ENCODE measurements at places on chromosomes 7 and 10.

- H3K4me3 ChIP-seq: no peak overlapping the region
- DNase-seq: no peak
- no peaks in the 10 kb centered on the region for H3K4me1 ChIP-seq
- H3K36me3 ChIP-seq: peaks cover 5% of the 10 kb centered on the region
- H3K27me3 ChIP-seq: no peaks in the 10 kb centered on the region
These were observed 131.3 kb upstream of the NRP1 start for GRCh38 chr10:33465747-33466146.

GRCh38 chr7:36763132-36763816 lies 39.0 kb upstream of the AOAH start:
- peaks cover 8% of the 10 kb centered on the region for H3K36me3 ChIP-seq
- no peak for DNase-seq
- H3K4me1 ChIP-seq: peaks cover 6% of the 10 kb centered on the region
- H3K4me3 ChIP-seq: no peak overlapping the region
- H3K27ac ChIP-seq: no peak overlapping the region
- H3K27me3 ChIP-seq: no peaks in the 10 kb centered on the region

GRCh38 chr10:111128331-111129180 lies 51.7 kb downstream of the ADRA2A start:
- H3K27me3 ChIP-seq: no peaks in the 10 kb centered on the region
- no peak overlapping the region for H3K27ac ChIP-seq

DNA sequence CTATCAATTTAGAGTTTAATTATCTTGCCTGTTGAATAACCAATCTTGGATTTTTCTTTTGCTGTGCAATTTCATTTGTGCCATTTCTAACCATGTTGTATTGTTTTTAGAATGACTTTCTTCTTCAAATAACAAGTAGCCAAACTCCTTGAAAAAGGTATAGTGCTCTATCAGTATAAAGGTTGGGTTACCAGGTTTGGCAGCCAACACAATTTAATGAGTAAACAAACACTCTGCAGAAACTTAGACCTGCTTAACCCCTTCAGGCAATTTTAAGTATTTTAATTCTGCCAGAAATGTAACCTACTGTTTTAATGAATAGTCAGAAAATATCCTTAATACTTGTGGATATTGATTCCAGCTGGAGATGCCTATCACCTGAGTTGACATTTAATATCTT lies 299.8 kb downstream of the ARL4A start:
- H3K27me3 ChIP-seq: no peaks in the 10 kb centered on the region
- peaks cover 4% of the 10 kb centered on the region for H3K4me1 ChIP-seq
- DNase-seq: no peak
- no peak overlapping the region for H3K27ac ChIP-seq
- H3K36me3 ChIP-seq: no peaks in the 10 kb centered on the region

- peak; percentile 83 for DNase-seq
- H3K27me3 ChIP-seq: no peaks in the 10 kb centered on the region
- no peak overlapping the region for H3K27ac ChIP-seq
- H3K4me3 ChIP-seq: no peak overlapping the region
- H3K36me3 ChIP-seq: no peaks in the 10 kb centered on the region
These were observed 45.9 kb upstream of the EMX2 start for GRCh38 chr10:117496616-117497028.

DNA sequence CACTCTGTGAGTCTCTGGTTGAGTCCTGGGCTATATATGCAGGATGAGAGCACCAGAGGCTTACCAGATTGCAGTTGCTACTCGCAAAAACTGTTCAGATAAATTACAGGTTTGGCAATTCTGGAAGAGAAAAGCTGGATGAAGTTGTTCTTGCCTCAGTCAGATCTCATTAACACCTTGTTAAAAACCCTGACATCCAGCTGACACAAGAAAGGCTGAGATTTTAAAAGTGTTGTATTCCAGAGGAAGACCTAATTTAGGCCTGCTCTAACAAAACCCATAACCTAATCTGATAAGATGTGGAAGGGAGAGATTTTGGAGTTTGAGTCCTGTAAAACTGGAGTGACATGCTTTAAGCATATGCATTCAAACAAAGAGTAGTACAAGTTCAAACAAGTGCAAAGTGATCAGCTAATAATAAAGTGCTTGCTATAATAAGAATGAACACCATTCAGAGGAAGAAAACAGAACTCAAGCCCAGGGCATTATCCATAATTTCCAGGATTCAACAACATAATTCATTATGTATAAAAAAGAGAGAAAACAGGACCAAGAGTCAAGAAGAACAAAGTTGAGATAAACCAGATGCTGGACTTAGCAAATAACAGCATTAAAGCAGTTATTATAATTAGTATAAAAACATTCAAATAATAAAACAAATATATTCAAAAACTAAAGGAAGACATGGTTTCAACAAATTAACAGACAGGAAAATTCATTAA lies 135.5 kb downstream of the CD36 start:
- no peaks in the 10 kb centered on the region for H3K27me3 ChIP-seq
- no peak overlapping the region for H3K4me3 ChIP-seq
- H3K36me3 ChIP-seq: no peaks in the 10 kb centered on the region
- DNase-seq: no peak
- H3K4me1 ChIP-seq: no peaks in the 10 kb centered on the region

GRCh38 chr10:16186564-16186963 lies 250.2 kb upstream of the PTER start:
- H3K4me1 ChIP-seq: no peaks in the 10 kb centered on the region
- H3K36me3 ChIP-seq: peaks cover 26% of the 10 kb centered on the region
- DNase-seq: no peak
- no peaks in the 10 kb centered on the region for H3K27me3 ChIP-seq

GRCh38 chr10:103983367-103983911 lies 16.5 kb downstream of the SLK start:
- no peaks in the 10 kb centered on the region for H3K27me3 ChIP-seq
- H3K36me3 ChIP-seq: no peaks in the 10 kb centered on the region
- H3K4me3 ChIP-seq: no peak overlapping the region
- DNase-seq: no peak
- no peaks in the 10 kb centered on the region for H3K4me1 ChIP-seq

DNA sequence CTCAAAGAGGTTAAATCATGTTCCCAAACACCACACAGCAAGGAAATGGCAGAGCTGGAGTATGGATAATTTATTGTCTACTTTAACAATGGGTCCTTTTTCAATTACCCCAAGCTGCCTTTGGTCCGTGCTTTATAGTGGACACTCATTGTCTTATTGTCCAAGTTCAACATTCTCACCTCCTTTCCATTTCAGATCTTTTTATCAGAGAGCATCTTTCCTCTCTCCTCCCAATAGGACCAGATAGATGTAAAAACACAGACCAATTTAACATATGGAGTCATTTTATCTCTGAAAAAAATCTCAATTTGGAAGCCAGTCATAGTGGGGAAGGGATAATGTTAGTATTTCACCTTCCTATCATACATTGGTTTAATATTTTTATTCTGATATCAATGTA lies 83.5 kb upstream of the WAC start:
- H3K27ac ChIP-seq: no peak overlapping the region
- H3K4me3 ChIP-seq: no peak overlapping the region
- H3K4me1 ChIP-seq: no peaks in the 10 kb centered on the region
- H3K36me3 ChIP-seq: peaks cover 7% of the 10 kb centered on the region

GRCh38 chr10:15849316-15849715 lies 11.0 kb downstream of the MINDY3 start:
- H3K27me3 ChIP-seq: no peaks in the 10 kb centered on the region
- H3K36me3 ChIP-seq: peaks cover 26% of the 10 kb centered on the region
- H3K27ac ChIP-seq: no peak overlapping the region

DNA sequence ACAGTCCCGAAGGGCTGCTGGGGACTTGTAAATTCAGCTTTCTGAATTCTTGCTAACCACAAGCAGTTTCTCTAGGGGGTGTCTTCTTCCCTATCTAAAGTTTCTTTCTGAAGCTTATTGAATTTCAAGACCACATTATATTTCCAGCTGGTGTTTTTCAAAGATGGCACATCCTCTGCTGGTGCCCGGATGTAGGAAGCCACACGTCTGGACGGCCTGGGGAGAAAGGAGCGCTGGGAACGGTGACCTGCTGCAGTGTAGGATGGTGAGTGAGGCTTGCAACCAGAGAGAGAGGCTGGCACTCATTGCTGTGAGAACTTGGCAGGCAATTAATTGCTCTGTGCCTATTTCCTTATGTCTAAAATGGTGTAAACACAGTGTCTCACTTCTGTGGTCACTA lies 776.4 kb downstream of the TYW1 start:
- no peaks in the 10 kb centered on the region for H3K27me3 ChIP-seq
- no peaks in the 10 kb centered on the region for H3K36me3 ChIP-seq
- no peak overlapping the region for H3K27ac ChIP-seq

GRCh38 chr10:2456834-2457233 lies 610.5 kb upstream of the PFKP start:
- no peak overlapping the region for H3K27ac ChIP-seq
- DNase-seq: peak; percentile 60
- peaks cover 11% of the 10 kb centered on the region for H3K36me3 ChIP-seq
- no peaks in the 10 kb centered on the region for H3K27me3 ChIP-seq
- H3K4me1 ChIP-seq: peaks cover 4% of the 10 kb centered on the region

DNA sequence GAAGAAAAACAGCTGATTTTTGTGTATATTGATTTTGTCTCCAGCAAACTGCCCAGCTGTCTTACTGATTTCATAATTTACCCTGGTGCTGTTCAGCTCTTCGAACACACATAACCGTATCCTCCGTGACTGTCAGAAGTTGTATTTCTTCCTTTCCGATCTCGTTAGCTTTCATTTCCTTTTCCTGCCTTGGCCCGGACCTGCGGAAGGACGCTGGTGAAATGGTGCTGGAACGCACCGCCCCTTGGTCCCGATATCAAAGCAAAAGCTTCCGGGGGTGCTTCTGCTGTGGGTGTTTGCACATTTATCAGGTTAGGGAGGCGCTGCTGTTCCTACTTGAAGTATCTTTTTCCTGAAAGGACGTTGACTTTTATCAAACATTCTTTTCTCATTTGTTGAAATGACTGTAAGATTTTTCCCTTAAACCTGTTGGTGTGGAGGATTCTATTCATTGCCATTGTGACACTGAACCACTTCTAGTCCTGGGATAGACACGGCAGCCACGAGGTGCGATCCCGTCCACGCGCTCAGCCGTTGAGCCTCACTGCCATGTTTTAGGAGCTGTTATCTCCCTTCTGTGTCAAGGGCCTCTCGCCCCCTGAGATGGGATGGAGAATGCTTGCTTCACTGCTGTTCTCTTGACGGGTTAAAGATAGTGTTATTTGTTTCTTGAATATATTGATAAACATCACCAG lies 72.6 kb downstream of the FOXL3 start:
- no peak for DNase-seq
- H3K36me3 ChIP-seq: no peaks in the 10 kb centered on the region
- no peaks in the 10 kb centered on the region for H3K4me1 ChIP-seq
- no peak overlapping the region for H3K27ac ChIP-seq
- peaks cover 7% of the 10 kb centered on the region for H3K27me3 ChIP-seq
- H3K4me3 ChIP-seq: peak overlapping the region; percentile 14

DNA sequence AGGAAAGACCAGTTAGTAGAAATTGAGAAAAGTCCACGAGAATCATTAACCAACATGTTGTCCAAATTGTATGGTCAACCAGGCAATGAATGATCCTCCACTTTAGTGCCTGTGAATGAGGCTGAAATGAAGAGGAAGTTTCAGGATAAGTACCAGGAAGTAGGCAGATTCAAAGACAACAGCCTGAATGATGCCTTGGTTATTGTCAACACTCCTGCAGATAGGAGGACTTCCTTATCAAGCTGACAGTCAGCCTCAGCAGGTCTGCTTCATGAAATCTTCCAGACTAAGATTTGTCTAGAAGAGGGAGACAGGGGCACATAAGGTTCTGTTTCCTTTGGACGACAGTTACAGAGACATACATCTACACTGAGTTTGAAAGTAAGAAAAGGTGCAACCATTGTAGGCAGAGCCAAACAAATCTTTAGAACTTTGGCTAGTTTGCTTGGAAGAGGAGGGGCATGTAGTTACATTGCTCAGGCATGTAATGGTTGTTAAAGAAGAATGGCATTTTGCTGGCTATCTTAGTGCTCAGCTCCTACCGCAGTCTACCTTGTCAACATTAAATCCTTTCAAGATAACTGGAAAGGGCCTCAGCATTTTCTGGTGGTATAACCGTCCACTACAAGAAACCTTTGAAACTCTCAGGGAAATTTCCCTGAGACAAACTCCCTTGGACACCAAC lies 81.4 kb downstream of the ABI1 start:
- no peaks in the 10 kb centered on the region for H3K36me3 ChIP-seq
- no peaks in the 10 kb centered on the region for H3K27me3 ChIP-seq
- DNase-seq: no peak
- H3K4me3 ChIP-seq: no peak overlapping the region

GRCh38 chr10:84966708-84967441 lies 638.5 kb downstream of the CCSER2 start:
- no peaks in the 10 kb centered on the region for H3K4me1 ChIP-seq
- peaks cover 4% of the 10 kb centered on the region for H3K36me3 ChIP-seq
- no peak for DNase-seq
- H3K27ac ChIP-seq: no peak overlapping the region

DNA sequence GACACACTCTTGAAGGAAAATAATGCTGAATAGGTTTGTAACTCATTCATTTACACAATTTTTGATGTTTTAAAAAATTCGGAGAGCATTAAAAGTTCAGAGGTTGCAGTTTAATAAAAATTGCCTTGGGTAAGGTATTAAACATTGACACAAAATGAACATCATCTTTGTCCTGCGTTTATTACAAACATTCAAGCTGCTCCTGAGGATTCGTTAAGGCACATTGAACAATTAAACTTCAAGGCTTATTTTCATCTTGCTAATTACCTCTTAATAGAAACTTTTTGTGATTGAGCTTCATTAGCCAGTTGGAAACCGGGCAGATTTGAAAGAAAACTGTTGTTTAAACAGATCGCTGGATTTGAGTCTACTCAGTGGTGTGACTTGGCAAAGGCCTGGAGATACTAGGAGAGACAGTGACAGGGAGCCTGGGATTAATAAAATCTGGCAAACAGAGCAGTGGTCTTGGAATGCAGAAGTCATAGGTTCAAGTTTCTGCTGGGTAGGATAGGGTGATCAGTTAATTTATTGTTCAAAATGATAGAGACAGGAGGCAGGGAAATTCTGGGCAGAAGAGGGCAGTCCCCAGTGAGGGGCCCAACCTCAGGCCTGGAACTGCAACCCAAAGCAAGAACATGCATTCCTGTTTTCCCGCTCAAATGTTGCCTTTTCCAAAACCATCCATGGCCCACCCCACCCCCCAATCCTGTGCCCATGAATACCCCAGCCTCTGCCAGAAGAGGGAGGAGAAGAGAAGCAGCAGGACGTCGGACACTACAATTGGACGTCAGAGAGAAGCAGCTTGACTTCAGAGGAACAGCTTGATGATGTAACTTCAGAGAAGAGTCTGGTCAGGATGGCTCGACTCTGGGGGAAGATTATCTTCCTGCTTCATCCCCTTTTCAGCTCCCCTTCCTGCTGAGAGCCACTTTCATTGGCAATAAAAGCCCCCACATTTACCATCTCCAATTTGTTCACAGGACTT lies 43.5 kb upstream of the SLC35G1 start:
- no peak overlapping the region for H3K27ac ChIP-seq
- peak overlapping the region; percentile 39 for H3K4me3 ChIP-seq
- peaks cover 19% of the 10 kb centered on the region for H3K36me3 ChIP-seq
- H3K27me3 ChIP-seq: peaks cover 21% of the 10 kb centered on the region
- DNase-seq: no peak

GRCh38 chr7:44210107-44210506 lies 9.3 kb downstream of the YKT6 start:
- no peak for DNase-seq
- no peaks in the 10 kb centered on the region for H3K4me1 ChIP-seq
- no peak overlapping the region for H3K4me3 ChIP-seq

GRCh38 chr10:71081912-71082311 lies 130.5 kb upstream of the UNC5B start:
- H3K27ac ChIP-seq: no peak overlapping the region
- no peaks in the 10 kb centered on the region for H3K27me3 ChIP-seq
- no peaks in the 10 kb centered on the region for H3K36me3 ChIP-seq
- DNase-seq: no peak

Measured in H9 (cell line).